ENCODE measurements at places on chromosomes 16 and 17. TPM values are rescaled to one million over a fixed set of nuclear protein-coding genes. Genes with fewer than 3 reads are reported as not detected.

DNA sequence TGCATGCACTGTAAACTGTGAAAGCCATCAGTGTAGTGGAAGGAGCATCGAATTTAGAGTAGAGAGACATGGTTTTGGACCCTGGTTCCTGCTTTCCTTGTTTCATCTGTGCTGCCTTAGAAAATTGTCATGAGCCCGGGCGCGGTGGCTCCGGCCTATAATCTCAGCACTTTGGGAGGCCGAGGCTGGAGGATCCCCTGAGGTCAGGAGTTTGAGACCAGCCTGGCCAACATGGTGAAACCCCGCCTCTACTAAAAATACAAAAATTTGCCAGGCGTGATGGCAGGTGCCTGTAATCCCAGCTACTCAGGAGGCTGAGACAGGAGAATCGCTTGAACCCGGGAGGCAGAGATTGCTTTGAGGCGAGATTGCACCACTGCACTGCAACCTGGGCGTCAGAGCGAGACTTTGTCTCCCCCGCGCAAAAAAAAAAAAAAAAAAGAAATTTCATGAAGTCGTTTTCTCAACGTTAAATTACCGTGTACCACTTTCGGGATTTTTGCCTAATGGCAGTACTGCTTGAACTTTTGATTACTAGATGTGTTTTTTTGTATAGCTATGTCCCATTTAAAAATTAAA lies 912 bp downstream of the COQ7 start:
- no peak for DNase-seq

- peak; percentile 67 for DNase-seq
These were observed 62.6 kb downstream of the TUBD1 start for GRCh38 chr17:59830007-59830630.

- DNase-seq: no peak
These were observed 2.3 kb downstream of the GRB2 start for GRCh38 chr17:75403131-75403530.

The CCL2 gene
- total RNA-seq: not detected
